Stimulated activated CD8-positive, alpha-beta memory T cell treated with anti-CD3 and anti-CD28 coated beads, Interleukin-4, amount 100 ng/mL, for 1 hour (primary cell): ENCODE measurements at places on chromosomes 6 and 20.
A peak's percentile ranks its signal among the peaks of the same experiment; 100 is the strongest.

- DNase-seq, result no peak
These were observed 319.4 kb downstream of the CD109 start for GRCh38 chr6:74015427-74015826.

DNA sequence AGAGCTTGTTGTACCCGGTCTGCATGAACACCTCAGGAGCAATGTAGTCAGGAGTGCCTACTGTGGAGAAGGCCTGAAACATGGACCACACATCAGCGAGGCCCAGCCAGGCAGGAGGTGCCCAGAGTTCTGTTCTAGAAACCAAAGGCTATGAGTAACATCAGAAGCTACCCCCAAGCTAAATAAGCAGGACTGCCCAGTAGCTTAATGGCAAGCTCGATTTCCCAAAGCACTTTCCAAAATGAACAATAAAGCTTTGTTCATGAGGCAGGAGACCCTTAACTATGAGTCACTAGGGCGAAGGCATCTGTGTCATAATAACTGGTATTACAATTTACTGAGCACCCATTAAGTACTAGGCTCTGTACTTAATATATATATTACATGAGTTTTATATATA is 47.4 kb downstream of the STK38 start:
- DNase-seq, result no peak

DNA sequence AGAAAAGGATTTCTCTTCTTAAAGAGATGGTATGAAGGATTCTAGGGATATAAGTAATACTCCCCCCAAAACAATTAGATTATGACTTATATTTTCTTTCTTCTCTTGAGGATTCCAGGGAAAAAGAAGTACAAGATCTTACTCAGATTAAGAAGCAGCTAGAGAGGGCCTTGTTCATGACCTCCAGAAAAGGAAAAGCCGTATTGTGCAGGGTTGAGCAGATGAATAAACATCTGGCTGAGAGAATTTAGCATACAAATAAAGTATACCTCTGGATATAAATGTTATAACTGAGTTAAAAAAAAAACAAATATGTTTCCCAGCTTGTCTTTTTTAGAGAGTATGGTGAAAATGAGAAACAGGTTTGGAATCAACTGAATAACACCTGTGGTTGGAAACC is 11.3 kb downstream of the MYO6 start:
- DNase-seq, result no peak

- DNase-seq, result no peak
These were observed 25.3 kb upstream of the SMIM8 start for GRCh38 chr6:87297119-87297518.

GRCh38 chr6:90375681-90376439 is 79.2 kb upstream of the BACH2 start:
- no peak for DNase-seq

DNA sequence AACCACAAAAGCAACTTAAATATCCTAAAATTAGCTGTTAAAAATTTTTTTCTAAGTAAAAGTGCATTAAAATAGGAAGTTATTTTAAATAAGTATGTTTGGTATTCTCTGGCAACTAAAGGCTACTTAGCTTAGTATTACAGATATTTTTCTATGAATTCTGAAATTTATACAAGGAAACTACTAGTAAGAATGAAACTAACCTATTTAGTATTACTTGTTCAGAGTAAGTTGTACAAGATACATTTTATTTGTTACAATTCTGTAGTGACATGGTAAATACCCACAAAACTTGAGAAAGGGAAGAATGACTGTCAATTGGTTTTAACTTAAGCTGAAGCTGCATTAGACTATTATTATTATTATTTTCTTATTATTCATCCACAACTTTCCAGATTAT is 6.5 kb downstream of the PHIP start:
- no peak for DNase-seq

GRCh38 chr20:62953839-62954703 is 1.6 kb downstream of the SLC17A9 start:
- DNase-seq, result peak; percentile 39

- no peak for DNase-seq
These were observed 5.1 kb upstream of the TXLNB start for GRCh38 chr6:139296927-139297326.

DNA sequence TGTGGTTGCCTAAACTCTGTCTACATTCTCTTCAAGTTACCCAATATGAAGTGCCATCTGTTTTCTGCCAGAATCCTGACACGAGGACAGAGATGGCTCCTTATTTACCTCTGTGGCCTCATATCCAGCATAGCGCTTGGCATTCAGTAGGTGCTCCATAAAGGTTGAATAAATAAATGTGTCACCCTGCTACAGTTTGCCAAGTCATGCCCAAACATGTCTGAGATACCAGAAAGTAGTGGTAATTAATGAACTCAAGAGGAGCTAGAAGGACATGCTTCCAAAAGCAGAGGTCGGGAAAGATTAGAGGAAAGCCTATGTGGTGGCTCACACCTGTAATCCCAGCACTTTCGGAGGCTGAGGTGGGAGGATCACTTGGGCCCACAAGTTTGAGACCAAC is 30.9 kb upstream of the E2F3 start:
- DNase-seq, result no peak

GRCh38 chr6:48714250-48714649 is 603.3 kb upstream of the PTCHD4 start:
- no peak for DNase-seq

- no peak for DNase-seq
These were observed 2.3 kb downstream of the RBM38 start for GRCh38 chr20:57393321-57394120.

DNA sequence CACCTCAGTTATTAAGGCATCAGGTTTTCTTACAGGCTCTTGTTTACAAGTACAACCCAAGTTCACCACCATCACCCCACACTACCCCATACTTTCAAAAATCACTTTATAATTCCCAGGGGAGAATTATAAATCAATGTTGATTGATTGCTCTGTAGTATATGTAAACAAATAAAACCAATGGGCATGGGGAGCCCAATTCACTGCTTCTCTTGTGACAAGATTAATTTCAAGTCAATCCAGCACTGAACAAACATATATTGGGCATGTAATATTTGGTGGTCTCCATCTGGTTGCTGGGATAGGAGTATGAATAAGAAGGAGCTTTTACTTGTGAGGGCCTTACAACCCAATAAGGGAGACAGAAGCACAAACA is 95.8 kb downstream of the CLVS2 start:
- DNase-seq, result no peak

GRCh38 chr6:166471797-166472260 is 89.1 kb upstream of the MPC1 start:
- DNase-seq, result no peak

DNA sequence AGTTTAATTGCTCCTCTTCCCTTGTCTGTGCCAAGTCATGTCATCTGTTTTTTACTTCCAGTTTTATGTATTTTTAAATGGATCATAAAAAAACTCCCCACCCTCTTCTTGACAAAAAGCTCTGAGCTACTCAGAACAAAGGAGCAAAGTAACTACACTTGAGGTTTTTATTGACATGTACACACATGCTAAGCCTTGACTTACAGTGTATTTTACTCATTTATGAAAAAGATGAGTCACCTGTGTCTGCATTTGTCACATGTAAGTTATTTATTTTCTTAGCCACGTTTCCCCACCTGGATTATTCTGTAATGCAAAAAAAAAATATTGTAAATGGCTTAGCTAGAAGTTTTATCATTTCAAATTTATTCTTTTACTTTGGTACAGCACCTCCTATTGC is 628.8 kb upstream of the SLC35B3 start:
- DNase-seq, result no peak

DNA sequence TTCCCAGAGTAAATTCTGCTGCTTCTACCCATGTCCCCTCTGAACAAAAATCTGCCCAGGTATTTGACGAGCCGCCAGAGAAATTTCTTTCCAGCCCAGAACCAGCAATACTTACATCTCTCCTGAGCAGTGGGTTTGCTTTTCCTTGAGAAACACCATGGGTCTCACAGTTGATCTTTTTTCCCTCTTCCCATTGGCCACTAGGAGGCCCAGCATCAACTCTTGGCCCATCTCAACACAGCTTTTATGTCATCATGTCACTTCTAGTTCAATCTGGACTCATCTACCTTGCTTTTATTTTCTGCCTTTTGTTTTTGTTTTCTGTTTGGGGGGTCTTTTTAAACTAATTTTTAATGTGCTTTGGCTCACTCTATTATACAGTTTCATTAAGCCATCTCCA is 18.8 kb downstream of the MAFB start:
- DNase-seq, result no peak

DNA sequence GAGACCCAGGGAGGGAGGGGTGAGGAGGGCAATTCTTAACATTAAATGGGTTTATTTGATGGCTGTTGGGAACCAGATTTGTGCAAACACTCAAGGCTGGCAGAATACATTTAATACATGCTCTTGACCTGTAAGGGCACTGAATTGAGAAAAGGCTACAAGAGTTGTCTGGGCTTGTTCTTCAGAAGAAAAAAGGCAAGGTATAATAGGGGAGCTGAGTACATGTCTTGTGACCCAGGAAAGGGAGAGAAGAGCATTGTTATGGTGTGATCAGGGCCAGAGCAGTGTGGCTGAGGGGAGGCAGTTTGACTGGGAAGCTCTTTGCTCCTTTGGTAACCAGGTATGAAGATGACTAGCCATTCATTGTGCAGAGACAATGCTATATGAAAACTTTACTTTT is 18.9 kb downstream of the KLHL31 start:
- no peak for DNase-seq

- DNase-seq, result no peak
These were observed 1234.7 kb upstream of the GJE1 start for GRCh38 chr6:140897804-140898573.

GRCh38 chr6:134520181-134521115 is 202.5 kb upstream of the SGK1 start:
- no peak for DNase-seq

DNA sequence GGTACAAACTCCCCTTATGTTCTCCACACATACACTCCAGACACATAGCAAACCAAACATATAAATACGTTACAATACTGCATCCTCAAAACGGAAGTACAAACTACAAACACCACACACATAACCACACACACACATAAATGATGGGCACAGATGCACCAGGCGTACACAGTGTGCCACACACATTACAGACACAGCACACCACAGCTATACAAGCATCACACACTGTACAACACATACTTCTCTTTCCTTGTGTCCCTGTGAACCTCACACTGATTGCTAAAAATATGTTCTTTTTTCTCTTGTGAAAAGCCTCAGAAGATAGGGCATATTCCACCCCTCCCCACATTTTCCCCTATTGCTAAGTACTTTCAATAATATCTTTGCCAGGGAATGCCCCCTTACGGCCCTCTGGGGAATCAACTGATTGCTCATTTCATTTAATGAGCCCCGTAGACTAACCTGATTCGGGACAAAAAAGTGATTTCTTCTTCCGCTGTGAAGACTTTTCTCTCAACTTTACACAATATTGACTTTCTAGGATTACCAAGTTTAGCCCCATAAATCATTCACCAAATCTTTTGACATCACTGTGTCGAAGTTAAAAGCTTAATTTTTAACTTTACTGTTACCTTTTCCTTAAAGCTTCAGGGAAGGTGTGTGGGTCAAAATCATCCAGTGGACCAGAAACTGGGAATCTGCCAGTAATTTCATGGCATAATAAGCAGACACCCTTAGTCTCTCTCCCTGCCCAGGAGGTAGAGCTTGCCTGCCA is at the start of gene SLC17A1:
Gene SLC17A1, minus strand, starts transcription at position 521 of the 775 bp plus-strand sequence. CDS start 1,495 bp downstream, outside the sequence.
- no peak for DNase-seq

DNA sequence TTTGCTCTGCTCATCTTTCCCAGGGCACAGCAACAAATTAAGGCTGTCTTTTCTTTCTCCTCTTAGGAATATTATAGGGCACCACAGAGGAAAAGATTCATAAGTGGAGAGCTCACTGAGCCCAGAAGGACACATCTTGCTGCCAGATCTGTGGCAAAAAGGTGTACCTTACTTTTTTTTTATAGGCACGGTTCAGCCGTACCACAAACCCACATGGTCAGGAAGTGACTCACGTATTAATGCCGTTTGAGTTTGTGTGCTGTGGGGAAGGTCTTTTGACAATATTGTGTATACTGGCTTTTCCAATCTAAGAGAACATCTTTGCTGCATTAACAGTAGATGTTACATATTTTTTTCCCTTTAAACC is 28.4 kb downstream of the PAQR8 start:
- DNase-seq, result peak; percentile 27

GRCh38 chr20:48658505-48658904 is 169.3 kb downstream of the PREX1 start:
- DNase-seq, result no peak
